Upper lobe of left lung (tissue), 6 donors: ENCODE measurements at places on chromosomes 2 and 18. TPM values are rescaled to one million over a fixed set of nuclear protein-coding genes. Genes with fewer than 3 reads are reported as not detected.

DNA sequence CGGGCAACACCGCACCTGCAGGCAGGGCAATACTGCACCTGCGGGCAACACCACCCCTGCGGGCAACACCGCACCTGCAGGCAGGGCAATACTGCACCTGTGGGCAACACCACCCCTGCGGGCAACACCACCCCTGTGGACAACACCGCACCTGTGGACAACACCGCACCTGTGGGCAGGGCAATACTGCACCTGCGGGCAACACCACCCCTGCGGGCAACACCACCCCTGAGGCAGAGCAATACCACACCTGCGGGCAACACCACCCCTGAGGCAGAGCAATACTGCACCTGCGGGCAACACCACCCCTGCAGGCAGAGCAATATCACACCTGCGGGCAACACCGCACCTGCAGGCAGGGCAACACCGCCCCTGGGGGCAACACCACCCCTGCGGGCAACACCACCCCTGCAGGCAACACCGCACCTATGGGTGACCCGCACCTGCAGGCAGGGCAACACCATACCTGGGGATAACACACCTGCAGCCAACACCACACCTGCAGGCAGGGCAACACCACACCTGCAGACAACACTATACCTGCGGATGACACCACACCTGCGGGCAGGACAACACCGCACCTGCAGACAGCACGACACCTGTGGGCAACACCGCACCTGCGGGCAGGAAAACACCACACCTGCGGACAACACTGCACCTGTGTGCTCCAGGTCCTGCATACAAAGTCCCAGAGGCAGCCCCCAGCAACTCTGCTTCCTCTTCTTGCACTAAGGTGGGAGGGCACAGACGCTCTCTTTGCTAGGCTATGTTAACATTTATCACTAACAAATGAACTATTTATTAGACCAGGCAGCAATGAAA, 57.7 kb downstream of the EIPR1 start:
- no peak for DNase-seq
- no peaks in the 10 kb centered on the region for H3K4me1 ChIP-seq
- H3K36me3 ChIP-seq = no peaks in the 10 kb centered on the region
- H3K4me3 ChIP-seq = no peak overlapping the region
- H3K27ac ChIP-seq = no peak overlapping the region

- no peak for DNase-seq
- H3K27ac ChIP-seq = no peak overlapping the region
- no peaks in the 10 kb centered on the region for H3K36me3 ChIP-seq
- H3K27me3 ChIP-seq = no peaks in the 10 kb centered on the region
- H3K4me1 ChIP-seq = no peaks in the 10 kb centered on the region
- no peak overlapping the region for H3K4me3 ChIP-seq
These were observed 214.2 kb downstream of the SOCS6 start for GRCh38 chr18:70503060-70503459.

- no peaks in the 10 kb centered on the region for H3K36me3 ChIP-seq
- no peak overlapping the region for H3K27ac ChIP-seq
- no peak for DNase-seq
- H3K4me3 ChIP-seq = no peak overlapping the region
These were observed 1272.2 kb upstream of the ACVR2A start for GRCh38 chr2:146572598-146572997.

DNA sequence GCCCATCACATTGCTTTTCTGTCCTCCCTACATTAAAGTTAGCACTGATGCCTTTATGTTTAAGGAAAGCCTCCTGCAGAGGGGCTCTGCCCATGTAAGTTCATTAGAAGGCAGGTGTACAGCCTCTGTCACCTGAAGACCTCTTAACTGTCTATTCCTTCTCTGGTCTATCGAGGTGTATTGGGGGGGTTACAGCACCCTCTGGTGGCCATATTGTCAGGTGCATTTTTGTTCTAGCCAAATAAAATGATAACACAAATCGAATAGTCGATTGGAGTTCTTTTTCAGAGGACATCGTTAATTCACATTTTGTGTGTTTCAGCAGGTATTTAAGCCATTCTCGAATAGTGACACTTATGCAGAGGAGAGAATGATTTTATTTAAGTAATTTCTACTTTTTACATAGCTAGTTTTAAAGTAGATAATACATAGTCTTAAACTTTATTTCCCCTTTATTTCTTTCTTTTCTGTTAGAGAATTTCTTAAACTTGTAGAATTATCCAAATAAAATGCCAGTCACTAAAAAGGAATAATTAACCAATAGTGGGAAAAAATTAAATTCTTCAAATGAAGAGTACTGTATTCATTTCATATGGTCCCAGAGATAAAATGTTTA, 136.8 kb downstream of the NEDD4L start:
- H3K27me3 ChIP-seq = no peaks in the 10 kb centered on the region
- peak; percentile 30 for DNase-seq
- H3K27ac ChIP-seq = no peak overlapping the region

GRCh38 chr2:60485055-60485454, 68.4 kb downstream of the BCL11A start:
- no peaks in the 10 kb centered on the region for H3K4me1 ChIP-seq

GRCh38 chr2:33291278-33292013, 185.0 kb upstream of the RASGRP3 start:
- no peak for DNase-seq
- no peak overlapping the region for H3K27ac ChIP-seq
- H3K27me3 ChIP-seq = no peaks in the 10 kb centered on the region
- H3K4me1 ChIP-seq = peaks cover 9% of the 10 kb centered on the region

The C2orf76 gene
- total RNA-seq = 6.2 TPM

The LIMS4 gene
- total RNA-seq = not detected

The AKAIN1 gene
- not detected for total RNA-seq

The HTR2B gene
- 0.33 TPM for total RNA-seq

The FAM136A gene
- 23.3 TPM for total RNA-seq

The SLC40A1 gene
- total RNA-seq = 139 TPM

The LYG2 gene
- not detected for total RNA-seq

The IGFBP5 gene
- total RNA-seq = 85.0 TPM

The IL1RN gene
- 11.1 TPM for total RNA-seq

The TMEM247 gene
- total RNA-seq = not detected

The HMSD gene
- 0.30 TPM for total RNA-seq
